Vagina (tissue), 2 donors: ENCODE measurements at places on chromosomes 4 and X.

DNA sequence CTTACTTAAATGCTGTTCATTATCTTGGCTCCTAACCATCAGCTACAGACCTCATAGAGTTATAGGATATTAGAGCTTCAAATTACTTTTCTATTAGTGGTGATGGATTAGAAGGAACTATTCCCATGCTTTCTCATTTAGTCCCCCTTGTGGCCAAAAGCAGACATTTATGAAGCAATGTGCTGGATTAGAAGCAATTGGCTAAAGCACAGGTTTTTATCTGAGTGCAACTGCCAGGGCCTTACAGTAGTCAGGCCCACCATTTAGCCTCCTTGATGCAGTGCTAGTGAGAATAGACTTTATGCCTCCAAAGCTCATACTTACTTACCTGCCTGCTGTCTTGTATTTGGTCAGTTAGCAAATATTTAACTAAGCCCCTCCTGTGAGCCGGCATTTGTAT, 93.0 kb downstream of the TSPAN7 start:
- no peak for DNase-seq

DNA sequence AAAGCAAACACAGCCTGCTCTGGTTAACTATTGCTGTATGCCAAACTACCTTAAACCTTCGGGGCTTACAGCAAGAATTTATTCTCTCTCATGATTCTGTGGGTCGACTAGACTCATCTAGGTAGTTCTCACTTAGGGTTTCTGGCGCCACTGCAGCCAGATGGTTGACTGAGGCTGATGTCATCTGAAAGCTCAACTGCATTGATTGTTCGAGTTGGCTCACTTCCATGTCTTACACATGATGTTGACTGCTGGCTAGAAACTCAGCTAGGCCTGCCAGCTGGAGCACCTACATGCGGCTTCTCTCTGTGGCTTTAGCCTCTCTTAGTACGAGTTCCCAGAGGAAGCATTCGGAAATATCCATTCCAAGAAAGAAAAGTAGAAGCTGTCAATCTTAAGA, 103.2 kb downstream of the SRPX start:
- DNase-seq: no peak

DNA sequence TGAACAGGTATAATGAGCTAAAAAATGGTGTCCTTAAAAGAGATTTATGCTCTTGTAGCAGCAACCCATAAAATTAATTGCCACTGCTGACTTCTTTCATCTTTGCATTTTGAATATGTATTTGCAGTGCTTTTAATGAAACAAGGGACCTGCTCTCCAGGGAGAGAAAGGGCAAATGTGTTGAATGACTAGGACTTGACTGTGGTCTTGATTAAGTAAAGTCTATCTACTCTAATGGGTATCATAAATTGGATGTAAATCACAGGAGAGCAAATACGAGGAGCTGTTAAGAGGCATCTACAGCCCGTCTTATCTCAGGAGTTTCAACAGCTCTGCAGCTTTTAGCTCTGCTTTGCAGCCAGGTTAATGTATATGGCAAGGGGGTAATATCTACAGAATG, 216.4 kb downstream of the PALLD start:
- DNase-seq: no peak

DNA sequence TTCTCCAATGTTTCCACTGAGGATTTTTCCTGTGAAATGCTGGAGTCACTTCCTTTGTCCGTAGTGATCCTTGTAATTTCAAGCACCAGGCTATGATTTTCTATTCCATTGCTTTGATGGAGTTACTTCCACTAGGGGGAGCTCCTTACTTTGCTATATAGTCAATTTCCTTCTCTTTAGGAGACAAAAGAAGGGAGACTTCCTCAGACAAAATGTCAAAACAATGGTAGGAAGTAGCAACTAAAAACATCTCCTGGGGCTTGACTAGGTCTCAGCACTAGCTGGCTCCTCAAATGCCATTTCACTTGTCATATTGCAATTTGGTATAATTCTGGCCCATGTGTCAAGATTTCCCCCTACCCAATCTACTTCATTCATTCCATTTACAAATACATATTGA, 24.1 kb downstream of the ZCCHC12 start:
- DNase-seq: no peak

GRCh38 chrX:64976673-64977040, 407 bp upstream of the ZC4H2 start:
- no peak for DNase-seq

- no peak for DNase-seq
These were observed 109.4 kb upstream of the AFAP1 start for GRCh38 chr4:8048856-8049676.

DNA sequence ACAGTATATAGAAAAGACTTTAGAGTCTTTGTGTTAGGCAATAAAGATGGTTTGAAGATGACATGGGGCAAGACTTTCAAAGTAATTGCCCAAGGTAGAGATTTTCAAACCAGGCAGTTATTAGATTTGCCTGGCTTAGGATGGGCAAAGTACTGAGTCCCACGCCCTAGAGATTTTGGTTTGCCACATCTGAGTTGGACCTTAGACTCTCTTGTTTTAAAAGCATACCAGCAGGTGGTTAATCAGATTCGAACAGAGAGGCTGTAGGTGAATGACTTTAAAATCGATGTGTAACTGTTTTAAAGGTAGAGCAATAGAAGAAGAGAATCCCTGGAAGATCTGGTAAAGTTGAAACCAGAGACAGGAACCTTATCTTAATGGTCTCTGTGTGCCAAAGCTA, 121.5 kb downstream of the RAPGEF2 start:
- DNase-seq: no peak

DNA sequence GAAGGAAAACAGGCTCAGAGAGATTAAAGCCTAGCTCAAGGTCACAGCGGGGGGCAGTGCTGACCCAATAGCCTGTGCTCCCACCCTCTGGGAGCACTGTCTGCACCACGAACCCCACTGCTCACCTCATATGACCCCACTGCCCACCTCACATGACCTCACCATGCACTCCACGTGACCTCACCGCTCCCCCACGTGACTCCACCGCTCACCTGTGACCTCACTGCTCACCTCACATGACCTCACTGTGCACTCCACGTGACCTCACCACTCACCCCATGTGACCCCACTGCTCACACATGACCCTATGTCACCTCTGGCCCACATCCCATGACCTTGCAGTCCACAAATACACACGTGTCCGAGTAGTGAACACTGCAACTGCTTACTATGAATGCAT, 55.4 kb downstream of the ACOX3 start:
- DNase-seq: no peak

DNA sequence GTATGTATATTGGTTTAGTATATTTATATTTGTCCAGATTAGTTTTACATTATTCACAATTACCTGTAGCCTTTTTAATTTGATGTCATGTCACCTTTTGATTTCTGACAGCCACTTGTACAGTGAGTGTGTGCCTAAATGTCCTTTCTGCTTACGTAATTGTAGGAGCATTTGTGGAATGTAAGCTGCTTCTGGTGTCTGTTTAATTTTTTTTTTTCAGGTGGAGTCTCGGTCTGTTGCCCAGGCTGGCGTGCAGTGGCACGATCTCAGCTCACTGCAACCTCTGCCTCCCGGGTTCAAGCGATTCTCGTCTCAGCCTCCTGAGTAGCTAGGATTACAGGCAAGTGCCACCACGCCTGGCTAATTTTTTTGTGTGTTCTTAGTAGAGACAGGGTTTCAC, 91.2 kb upstream of the XAGE2 start:
- no peak for DNase-seq

DNA sequence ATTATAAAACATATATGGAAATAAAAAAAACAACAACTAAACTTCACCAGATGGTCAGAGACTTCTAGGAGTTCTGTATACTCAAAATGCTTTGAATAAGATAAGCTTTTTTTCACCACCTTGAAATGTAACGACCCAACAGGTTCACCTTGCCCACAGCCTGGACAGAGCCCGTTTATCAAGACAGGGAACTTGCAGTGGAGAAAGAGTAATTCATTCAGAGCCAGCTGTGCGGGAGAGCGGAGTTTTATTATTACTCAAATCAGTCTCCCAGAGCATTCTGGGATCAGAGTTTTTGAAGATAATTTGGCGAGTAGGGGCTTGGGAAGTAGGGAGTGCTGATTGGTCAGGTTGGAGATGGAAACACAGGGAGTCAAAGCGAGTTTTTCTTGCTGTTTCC, 38.5 kb downstream of the AGA start:
- DNase-seq: no peak

DNA sequence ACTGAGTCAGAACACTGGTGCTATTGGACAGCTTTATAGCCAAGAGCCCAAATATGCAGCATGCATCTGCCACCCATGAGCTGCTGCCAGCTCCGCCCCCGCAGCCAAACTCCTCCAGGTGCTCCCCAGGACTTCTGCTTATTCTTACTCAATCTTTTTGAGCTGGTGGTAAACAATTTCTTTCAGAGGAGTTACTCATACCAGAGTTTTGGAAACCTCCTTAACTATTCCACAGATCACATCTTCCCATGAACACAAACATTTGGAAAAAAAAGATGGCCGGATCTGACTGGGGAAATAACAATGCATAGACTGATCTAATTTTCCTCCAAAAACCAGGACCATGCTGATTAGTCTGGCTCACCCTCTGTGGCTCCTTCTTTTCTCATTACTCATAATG, 399.9 kb downstream of the GPM6A start:
- DNase-seq: no peak

DNA sequence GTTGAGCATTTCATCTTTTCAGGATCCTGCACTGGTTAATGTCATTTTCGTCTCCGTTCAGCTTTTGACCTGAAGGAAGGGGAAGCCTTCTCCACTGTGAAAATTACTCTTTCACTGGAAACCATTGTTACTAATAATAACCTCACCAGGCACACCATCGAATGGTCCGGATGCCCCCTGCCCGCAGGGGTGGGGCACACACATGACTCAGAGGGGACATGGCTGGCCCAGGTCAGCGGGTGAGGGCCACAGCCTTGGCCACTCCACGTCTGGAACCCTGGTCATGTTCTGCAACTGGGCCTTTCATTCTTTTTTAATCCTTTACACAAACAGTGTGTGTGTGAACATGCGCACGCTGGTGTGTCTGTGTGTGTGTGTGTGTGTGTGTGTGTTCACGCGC, 191.8 kb downstream of the BCOR start:
- DNase-seq: no peak

- peak; percentile 25 for DNase-seq
These were observed 161.5 kb upstream of the GATB start for GRCh38 chr4:151922306-151922705.

GRCh38 chr4:63049726-63050125, 1359.5 kb downstream of the TECRL start:
- DNase-seq: no peak

DNA sequence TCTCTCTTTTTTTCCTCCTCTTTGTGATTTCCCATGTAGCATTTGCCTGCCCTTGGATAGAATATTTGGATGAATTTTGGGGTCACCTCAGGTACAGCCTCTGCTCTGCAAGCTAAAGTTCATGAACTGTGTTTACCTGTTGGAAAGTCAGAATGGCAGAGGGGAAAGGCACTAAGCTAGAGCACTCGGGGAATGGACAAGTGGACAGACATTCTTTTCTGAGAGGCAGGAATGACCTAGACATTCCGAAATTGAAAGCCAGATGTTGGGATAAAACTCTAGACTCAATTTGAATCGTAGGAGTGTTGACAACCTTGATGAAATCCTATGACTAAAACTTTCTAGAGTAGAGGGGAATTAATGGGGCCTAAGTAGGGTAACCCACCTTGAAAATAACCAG, 56.1 kb downstream of the LUZP4 start:
- DNase-seq: no peak

DNA sequence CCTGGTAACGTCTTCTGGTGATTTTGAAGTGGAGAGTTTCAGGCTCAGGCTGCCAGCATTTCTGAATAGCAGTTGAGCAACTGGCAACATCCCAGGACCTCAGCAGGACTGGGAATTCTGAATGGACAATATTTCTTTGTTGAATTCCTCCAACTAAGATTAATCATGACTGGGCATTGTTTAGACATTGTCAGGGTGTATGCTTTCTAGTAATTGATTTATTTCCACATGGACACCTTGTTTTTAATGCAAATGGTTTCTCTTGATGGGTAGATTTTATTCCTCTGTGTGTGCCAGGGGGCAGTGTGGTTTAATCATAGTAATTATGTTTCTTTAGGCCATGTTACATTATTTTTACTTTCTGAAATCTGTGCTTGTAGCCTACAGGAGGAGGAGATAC, 1004.7 kb upstream of the LCORL start:
- no peak for DNase-seq

DNA sequence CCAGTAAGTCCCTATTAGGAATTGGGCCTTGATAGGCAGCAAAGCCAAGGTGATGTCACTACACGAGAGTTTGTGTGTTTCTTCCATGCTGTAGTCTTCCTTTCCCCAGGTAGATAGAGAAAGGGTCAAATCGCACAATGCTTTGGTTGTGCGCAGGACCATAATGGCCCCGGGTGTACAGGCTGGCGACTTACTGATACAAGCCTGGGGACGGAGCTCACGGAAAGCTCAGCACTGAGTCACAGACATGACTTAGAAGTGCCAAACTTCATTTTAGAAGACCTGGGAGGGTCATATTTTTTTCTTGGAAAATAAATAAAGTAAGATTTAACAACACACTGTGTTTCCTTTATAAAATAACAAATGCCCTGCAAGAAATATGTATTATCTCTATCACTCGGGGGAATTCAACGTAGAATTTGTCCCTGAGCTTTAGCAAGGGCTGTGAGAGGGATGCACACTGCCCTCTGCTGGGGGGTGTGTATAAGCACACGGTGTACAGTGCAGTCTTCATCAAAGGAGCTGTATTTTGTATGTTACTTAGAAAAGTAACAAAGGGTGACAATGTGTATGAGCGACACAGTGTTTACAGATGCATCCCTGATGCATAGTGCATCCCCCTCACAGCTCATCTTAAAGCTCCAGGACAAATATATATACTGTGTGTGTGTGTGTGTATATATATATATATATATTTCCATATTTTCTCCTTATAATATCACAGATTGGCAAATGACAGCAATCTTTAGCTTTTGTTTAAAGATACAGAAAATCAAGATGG, 254.5 kb upstream of the VEGFC start:
- no peak for DNase-seq

GRCh38 chr4:33592701-33593100, 2651.6 kb downstream of the ARAP2 start:
- DNase-seq: no peak

GRCh38 chr4:1155314-1155713, 17.1 kb downstream of the SPON2 start:
- no peak for DNase-seq

- no peak for DNase-seq
These were observed 215.2 kb downstream of the MGST2 start for GRCh38 chr4:139880841-139881240.

- no peak for DNase-seq
These were observed 686.1 kb upstream of the AADAT start for GRCh38 chr4:170775851-170776250.

DNA sequence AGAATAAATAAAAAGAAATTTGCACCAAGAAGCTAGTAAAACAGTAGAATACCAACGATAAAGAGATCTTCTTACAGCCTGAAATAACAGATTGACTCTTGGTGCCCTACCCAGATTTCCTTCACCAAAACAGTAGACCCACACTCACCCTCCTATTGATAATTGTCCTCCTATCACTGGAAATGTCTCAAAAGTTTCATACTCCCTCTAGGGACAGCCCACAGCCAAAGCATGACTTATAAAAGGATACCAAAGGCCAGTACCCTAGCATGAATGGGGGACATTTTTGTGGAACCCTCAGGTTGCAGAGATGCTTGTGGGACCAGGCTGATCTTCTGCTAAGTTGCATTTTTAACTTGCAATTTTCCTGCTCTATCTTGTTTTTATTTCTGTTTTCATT, 104.1 kb downstream of the INPP4B start:
- DNase-seq: no peak

- DNase-seq: no peak
These were observed 244.1 kb upstream of the RASGEF1B start for GRCh38 chr4:81715757-81716156.
